H54 (cell line): ENCODE measurements at places on chromosomes 7 and 10.

- no peak for DNase-seq
Measured at GRCh38 chr10:12501324-12501723, 152.0 kb downstream of the CAMK1D start.

- peak; percentile 53 for DNase-seq
Measured at GRCh38 chr10:58435297-58435985, 50.2 kb downstream of the TFAM start.

GRCh38 chr7:25855854-25856782 lies 295.9 kb upstream of the NFE2L3 start:
- DNase-seq: no peak

DNA sequence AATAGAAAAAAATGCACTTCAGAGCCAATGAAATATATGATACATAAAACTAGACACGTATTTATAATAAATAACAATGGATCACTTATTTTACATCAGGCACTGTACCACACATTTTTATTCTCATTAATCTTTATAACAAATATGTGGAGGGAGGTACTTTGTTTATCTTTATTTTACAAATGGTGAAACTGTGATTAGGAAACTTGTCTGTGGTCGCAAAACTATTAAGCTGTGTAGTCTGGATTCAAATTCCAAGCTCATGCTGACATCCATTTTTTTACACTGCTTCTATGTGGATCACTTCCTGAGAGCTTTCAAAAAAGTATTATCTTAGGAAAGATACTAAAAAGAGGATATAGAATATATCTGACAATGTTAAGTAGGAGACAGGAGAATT lies 978.6 kb downstream of the SORCS1 start:
- DNase-seq: no peak

GRCh38 chr7:115962340-115962739 lies 68.2 kb downstream of the TFEC start:
- no peak for DNase-seq

GRCh38 chr10:10780746-10781145 lies 236.9 kb upstream of the CELF2 start:
- DNase-seq: no peak

- no peak for DNase-seq
Measured at GRCh38 chr10:123326674-123327073, 172.5 kb downstream of the BUB3 start.

DNA sequence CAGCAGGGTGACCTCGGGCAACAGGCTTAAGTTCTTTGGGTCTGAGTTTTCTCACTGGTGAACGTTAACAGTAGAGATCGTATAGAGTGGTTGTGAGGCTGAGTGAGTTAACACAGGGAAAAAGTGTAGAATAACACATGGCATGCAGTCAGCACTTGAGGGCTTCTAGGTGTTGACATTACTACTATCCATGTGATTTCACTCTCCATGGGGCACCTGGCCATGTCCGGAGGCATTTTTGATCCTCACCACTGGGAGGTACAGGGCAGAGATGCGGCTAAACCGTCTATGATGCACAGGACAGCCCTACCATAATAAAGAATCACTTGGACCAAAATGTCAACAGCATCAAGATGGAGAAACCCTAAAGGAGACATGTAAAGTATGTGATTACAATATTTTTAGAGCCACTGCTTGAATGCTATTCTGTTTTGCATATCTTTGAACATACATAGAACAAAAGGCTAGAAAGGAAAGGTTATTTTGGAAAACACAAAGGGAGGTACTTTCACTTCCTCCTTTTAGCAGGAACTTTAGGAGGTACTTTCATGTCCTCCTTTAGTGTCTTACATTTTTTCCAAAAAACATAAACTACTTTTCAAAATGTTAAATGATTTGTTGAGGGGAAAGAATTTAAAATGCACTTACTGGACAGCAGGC lies 44.3 kb downstream of the NOD1 start:
- no peak for DNase-seq

- DNase-seq: no peak
Measured at GRCh38 chr7:44368885-44369284, 43.5 kb upstream of the CAMK2B start.

- no peak for DNase-seq
Measured at GRCh38 chr10:46326971-46327370, 40.2 kb downstream of the ANTXRL start.

GRCh38 chr10:114022766-114023597 lies 20.7 kb upstream of the ADRB1 start:
- no peak for DNase-seq

DNA sequence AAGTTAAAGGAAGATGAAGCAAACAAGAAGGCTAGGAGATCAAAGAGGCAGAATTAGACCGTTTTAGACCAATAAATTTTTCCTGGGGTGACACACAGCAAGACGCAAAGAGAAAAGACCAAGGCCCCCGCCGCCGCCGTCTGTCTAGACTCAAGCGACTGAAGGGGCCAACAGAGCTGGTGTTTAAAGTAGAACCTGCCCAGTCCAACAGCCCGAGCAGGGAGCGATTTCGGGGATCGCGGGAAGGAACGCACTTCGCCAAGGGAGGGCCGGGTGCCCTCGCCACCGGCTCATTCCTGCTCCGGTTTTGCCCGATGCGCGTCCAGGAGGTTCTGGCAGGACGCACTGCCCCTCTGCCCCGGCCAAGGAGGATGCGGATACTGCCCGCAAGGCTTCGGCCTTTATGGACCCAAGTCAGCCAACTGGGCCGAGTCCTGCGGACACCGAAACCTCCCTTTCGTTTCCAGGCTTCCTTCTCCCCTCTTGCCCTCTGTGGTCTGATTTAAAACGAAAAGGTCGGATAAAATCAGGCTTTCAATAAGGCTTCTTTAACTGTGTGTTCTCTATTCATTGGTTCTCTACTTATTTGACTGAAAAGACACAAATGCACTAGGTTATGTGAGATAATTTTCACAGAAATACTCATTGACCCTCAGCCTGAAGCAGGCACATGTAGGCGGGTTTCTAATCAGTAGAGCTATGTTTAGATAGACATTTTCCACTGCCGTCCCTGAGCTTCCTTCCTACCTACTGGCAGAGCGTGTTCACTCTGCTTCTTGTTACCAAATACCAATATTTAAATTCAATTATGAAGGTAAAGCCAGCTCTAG lies 2.2 kb upstream of the HOXA7 start:
- DNase-seq: no peak

GRCh38 chr7:47227762-47228177 lies 354.1 kb downstream of the TNS3 start:
- peak; percentile 97 for DNase-seq

DNA sequence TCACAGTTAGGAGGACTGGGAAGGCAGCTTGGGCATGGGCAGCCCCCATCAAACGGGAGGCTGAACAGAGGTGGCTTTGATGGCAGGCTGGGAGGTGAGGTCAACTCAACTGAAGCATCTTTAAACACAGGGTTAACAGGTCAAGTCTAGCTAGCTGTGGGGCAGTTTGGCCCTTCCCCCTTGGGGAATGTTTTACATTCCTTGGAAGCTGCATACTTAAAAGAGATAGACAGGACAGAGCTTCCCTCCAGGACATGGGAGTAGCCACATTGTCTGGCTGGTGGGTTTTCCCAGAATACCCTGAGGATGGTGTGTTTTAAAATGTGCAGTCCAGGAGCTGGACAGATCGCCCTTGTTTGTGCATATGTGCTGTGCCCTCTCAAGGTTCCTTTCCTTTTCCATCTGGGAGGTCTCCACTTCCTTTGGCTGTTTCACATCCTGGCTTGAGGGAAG lies 6.8 kb upstream of the RASSF4 start:
- DNase-seq: no peak

- DNase-seq: peak; percentile 83
Measured at GRCh38 chr10:70880077-70880534, 8.3 kb downstream of the PCBD1 start.

GRCh38 chr7:142866361-142867096 lies 11.7 kb downstream of the EPHB6 start:
- DNase-seq: peak; percentile 24

GRCh38 chr10:100338434-100339036 lies 8.5 kb upstream of the SCD start:
- peak; percentile 65 for DNase-seq

- no peak for DNase-seq
Measured at GRCh38 chr7:145893925-145894535, 222.6 kb upstream of the CNTNAP2 start.

DNA sequence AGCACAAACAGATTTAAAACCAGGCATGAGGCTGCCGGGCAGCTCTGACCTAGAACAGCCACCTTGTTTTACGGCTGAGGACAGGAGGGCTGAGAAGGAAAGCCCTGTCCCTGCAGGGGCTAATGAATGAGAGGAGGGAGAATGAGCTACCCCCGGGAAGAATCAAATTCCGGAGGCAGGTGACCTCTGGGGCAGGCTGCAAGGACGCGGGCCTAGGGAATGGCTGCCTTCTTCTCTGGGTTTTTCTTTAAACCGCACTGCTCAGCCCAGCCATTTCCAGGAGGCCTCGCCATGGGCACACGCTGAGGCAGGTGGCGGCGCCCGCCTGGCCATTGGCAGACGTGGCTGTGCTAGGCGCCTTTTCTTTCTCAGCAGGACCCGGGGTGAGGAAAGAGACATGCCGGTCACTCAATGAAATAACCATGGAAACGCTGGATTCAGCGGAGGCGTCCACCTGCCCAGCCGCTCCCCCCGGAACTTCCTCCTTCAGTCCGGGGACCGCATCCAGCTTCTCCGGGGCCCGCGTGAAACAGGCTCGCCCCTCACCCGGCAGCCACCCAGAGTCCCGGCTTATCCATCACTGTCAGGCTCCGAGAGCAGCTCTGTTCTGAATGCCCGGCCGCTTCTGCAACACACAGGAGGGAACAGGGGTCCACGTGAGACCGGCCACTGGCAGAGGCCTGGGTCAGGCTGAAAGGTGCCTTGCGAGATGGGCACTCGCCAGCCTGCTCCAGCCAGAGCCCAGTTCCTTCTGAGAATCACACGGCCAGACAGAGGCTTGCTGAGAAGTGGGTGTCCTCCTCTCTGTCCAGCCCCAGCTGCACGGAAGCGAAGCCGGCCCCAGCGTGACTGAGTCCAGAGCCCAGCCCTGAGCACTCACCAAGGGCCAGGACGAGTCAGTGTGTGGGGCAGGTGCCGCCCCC lies 82.1 kb downstream of the PDGFA start:
- DNase-seq: no peak

- no peak for DNase-seq
Measured at GRCh38 chr7:136956232-136956631, 87.8 kb downstream of the CHRM2 start.

GRCh38 chr7:45573204-45573603 lies 964 bp upstream of the ADCY1 start:
- no peak for DNase-seq

- DNase-seq: no peak
Measured at GRCh38 chr7:154598864-154599263, 404.1 kb downstream of the PAXIP1 start.

- DNase-seq: no peak
Measured at GRCh38 chr10:91711885-91712680, 79.2 kb upstream of the PPP1R3C start.

DNA sequence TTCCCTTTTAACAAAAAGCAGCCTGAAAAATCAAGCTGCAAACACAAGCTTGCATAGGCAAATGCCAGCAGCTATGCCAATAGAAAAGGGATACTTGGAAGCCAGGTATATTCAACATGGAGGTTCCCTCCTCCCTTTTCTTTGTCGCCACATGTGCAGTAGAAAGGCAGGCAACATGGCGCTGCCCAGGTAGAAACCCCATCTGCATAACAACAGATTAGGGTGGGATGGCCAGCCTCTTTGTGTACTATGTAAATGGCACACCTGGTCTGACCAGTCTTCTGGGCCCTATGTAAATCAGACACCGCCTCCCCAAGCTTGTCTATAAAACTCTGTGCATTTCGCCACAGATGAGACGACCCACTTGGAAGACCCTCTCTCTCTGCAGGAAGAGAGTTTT lies 58.1 kb downstream of the CCDC3 start:
- no peak for DNase-seq

GRCh38 chr10:90723416-90724068 lies 134.3 kb downstream of the HTR7 start:
- DNase-seq: no peak

- no peak for DNase-seq
Measured at GRCh38 chr7:88357781-88358525, 51.3 kb upstream of the STEAP4 start.

DNA sequence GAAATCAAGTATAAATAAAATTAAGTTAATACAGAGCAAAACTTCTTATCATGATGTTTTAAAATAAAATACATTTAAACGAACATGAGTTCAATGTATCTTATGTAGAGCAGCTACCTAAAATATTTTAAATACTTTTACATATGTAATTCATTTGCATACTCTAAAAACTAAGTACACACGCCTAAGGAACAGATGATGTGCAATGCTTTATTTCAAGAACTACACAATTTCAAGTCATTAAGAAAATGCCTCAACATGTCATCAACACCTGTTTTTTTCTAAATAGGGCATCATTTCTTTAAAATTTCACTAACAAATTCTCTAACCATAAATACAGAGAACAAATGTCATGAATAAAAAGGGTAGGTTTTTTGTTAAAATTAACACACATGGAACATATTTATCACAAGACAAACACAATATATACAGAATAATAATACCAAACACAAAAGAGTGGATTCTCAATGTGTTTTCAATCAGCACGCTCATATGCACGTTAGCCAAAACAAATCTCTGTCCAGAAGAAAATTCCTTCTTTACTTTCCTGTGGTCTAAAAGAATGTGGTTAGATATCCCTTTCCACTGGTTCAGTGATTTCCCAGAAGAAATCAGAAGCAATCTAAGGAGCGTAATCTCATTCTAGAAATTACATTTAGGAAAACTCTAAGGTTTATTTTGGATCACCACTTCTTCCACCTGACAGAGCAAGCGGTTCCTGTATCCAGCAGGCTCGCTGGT lies 73.0 kb upstream of the PFKP start:
- no peak for DNase-seq

DNA sequence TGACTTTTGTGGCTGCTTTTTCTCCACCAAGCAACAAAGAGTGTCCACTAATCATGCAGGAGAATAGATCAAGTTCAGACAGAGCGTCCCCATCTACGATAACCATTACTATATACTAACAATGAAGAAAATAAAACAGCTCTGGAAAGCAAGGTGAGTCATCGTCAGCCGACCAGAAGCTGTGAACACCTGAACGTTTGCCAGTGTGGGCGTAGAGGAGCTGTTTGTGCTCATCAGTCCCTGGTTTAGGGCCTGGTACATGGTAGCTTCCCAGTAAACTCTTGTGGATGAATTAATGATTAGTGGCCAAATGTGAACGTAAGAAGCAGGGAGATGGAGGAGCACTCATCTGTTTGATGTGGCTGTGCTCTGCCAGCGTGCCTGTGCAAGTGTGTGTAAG lies 180.7 kb downstream of the EVX1 start:
- DNase-seq: no peak
